Activated naive CD8-positive, alpha-beta T cell treated with anti-CD3 and anti-CD28 coated beads for 36 hours (primary cell): ENCODE measurements at places on chromosomes 6 and 20.

DNA sequence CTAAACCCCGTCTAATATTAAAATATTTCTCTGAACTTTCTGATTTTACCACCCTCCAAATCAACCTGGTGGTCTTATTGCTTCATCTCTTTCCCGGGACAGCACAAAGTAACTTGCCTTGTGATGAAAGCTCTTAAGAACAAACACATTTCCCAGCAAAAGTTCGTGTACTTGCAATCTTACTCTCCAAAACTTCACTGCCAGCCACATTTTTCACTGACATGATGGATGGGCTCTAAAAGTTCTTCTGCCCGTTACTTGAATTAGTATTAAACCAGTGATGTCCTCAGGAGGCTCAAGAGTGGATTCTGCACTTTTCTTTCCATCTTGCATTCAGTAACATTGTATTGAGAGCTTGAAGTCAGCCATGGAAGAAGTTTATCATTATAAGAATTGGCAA lies 731.6 kb upstream of the GJE1 start:
- no peak for DNase-seq

- no peak for DNase-seq
These were observed 119.3 kb downstream of the BMP7 start for GRCh38 chr20:57147185-57147584.

GRCh38 chr20:21490105-21490504 lies 23.8 kb downstream of the NKX2-2 start:
- no peak for DNase-seq

DNA sequence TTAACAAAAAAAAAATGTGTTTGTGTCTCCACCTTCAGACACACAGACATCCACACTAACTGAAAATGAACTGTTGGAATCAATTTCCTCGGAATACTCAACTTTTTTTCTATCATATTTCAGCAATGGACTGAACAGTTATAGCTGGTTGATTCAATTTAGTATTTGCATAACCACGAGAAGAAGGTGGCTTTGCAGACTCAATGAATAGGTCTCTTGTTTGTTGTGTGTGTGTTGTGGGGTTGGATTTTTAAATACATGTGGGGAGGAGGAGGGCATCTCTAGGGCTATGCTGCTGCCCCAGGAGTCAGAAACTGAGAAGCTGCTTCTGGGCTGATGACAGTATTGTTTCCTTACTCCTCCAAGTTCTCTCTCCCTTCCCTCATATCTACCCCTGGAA lies 28.7 kb downstream of the TFAP2A start:
- DNase-seq, result no peak

DNA sequence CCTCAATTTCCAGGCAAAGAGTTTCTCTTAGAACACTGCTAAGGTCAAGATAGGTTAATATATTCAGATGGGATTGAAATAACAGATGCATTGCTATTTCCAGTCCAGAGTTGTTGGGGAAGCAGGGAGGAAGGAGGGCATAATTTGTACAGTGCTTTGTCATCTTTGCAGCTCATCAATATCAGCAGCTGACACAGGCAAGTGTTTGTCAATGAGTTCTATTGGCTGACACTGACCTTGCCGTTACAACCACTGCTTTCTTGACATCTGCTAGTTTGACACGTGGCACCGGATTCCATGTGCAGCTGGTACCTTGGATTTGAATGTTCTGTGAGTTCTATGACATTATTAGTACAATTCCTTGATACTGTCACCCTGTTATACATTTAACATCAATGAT lies 28.0 kb upstream of the MLIP start:
- no peak for DNase-seq

GRCh38 chr6:134345789-134346188 lies 27.9 kb upstream of the SGK1 start:
- no peak for DNase-seq

- no peak for DNase-seq
These were observed 135.8 kb upstream of the NEDD9 start for GRCh38 chr6:11368264-11368663.

DNA sequence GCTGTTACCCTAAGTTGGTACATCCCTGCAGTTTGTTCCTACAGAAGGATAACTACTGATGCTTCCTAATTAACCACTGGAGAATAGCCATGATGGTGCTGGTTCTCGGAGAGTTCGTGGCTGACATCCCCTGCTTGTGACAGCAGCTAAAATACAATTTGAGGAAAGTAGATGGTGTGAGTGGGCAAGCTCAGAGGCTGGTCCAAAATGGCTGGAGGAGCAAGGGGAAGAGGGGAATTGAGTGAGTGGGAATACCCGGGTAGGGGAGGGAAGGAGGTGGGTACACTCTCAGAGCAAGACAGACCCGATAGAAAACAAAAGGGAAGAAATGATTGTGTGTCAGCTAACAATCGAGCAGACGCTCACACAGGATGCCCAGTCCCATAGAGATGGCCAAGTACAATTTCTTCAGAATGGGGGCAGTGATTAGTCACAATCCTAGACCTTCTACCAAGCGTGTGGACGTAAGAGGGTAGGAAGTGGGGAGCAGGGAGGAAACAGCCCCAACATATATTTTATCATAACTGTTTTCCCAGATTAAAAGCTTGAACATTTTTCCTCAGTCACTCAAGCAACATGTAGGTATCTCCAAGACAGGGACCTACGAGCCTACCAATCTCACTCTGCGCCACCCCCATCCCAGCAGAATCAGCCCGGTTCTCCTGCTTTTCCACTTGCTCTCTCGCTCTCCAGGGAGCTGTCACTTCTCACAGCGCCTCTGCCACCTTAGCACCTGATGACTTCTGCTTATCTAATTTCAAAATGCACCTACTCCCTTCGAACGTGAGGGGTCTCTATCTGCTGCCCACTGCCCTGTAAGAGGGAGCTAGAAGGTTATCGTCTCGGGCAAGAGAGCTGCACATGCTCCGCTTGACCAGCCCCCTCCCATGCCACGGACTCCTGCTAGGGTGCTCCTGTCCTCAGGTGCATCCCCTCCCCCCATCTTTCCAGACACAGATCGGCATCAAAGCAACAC lies 26.2 kb downstream of the RIPOR2 start:
- DNase-seq, result no peak

DNA sequence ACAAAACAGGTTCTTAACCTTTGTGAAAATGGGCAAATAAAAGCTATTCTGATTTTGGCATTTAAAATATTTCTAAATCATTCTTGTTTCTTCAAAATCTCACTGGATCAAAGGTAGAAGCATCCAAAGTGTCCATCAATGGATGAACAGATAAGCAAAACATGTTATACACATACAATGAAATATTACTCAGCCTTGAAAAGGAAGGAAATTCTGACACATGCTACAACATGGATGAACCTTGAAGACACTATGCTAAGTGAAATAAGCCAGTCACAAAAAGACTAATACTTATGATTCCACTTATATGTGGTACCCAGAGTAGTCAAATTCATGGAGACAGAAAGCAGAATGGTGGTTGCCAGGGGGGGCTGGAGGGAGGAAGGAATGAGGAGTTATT lies 45.9 kb downstream of the SNX14 start:
- DNase-seq, result no peak

- no peak for DNase-seq
These were observed 17.5 kb downstream of the RIN2 start for GRCh38 chr20:19775353-19776253.

- DNase-seq, result no peak
These were observed 30.4 kb downstream of the DEFB114 start for GRCh38 chr6:49933526-49933925.

- no peak for DNase-seq
These were observed 186.9 kb downstream of the LMBRD1 start for GRCh38 chr6:69609836-69610472.

GRCh38 chr6:106517706-106518105 lies 111.6 kb downstream of the RTN4IP1 start:
- DNase-seq, result no peak

GRCh38 chr6:1066449-1067090 lies 245.3 kb upstream of the FOXQ1 start:
- no peak for DNase-seq

DNA sequence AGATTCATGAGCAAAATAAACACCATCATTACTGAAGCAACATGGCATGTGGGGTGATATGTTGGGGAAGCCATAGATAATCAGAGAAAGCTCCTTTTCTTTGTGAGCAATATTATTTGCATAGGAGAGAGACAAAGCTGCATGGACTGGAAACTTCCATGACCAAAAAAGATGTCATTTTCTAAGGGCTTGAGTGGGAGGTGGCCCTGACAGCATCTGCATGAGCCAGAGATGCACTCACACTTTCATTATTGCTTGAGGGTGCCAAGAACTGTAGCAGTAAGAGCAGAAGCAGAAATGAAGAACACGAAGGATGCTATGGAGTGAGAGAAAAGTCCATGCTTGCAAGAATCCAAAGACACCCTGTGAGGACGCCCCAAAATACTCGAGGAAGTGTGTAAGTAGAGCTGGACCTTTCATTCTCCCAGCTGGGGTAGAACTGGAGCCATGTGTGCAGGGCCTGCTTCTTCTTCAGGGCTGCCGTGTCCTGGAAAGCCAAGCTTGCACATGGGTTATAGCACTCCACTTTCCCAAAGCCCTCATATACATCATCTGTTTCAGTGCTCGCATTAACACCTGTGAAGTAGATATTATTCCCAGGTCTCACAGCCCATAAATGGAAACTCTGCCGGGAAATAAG lies 851.2 kb downstream of the DHX35 start:
- no peak for DNase-seq

- no peak for DNase-seq
These were observed 11.4 kb downstream of the MRPL14 start for GRCh38 chr6:44115866-44116265.

DNA sequence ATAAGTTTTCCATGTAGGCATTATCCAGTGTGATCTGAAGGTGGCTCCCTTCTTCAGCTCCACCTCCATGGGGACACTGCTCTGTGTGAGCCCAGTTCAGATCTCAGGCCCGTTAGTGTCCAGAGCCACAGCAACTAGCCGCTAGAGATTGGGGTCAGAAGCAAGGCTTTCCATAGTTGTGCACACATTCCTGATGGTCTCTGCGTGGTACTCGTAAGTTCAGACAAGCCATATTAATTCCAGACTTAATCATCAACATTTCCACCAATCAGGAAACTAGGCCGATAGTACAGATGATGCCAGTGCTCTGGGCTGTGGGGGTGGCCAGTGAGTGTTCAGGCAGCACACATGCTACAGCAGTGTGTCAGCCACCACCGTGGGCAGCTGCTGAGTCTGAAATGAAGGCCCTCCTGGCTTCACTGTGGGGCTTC lies 17.5 kb upstream of the SYNCRIP start:
- DNase-seq, result no peak

- DNase-seq, result no peak
These were observed 33.2 kb downstream of the PHACTR1 start for GRCh38 chr6:12749531-12750379.

- no peak for DNase-seq
These were observed 189.1 kb downstream of the TBX18 start for GRCh38 chr6:84575264-84575663.

DNA sequence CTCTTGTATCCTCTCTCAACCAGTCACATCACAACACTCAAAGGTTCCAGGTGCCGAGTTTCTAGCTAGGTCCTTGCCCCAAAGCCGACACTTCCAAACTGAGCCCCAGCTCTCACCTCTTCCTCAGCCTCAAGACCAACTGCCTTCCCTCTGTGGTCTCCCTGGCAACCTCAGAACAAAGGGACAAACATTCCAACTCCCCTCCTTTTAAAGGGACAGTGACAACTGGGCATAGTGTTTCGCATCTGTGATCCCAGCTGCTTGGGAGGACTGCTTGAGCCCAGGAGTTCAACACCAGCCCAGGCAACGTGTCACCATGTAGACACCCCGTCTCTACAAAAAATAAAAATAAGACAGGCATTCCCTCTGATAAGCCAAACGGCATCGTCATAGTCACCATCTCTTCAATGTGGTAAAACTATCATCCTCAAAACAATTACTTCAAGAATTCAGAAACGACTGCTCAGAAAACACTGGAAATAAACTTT lies 11.3 kb downstream of the DIDO1 start:
- DNase-seq, result peak; percentile 40

DNA sequence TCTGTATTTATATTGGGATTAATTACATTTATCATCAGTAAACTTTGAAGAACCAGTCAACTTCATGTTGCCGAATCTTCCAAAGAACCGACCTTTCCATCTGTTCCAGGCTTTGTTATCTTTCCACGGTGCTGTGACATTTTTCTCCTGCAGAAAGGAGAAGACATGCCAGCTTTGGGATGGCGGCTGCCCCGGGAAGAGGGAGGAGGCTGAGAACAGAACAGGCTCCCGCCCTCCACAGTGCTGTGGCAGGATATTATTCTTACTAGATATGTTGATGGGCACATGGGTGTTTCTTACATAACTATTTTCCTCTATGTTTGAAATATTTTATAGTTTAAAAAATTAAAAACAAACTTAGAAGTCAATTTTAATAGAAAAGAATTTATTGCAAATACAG lies 44.9 kb downstream of the GINS1 start:
- DNase-seq, result no peak

GRCh38 chr6:13298446-13298845 lies 29.9 kb downstream of the TBC1D7 start:
- DNase-seq, result no peak

DNA sequence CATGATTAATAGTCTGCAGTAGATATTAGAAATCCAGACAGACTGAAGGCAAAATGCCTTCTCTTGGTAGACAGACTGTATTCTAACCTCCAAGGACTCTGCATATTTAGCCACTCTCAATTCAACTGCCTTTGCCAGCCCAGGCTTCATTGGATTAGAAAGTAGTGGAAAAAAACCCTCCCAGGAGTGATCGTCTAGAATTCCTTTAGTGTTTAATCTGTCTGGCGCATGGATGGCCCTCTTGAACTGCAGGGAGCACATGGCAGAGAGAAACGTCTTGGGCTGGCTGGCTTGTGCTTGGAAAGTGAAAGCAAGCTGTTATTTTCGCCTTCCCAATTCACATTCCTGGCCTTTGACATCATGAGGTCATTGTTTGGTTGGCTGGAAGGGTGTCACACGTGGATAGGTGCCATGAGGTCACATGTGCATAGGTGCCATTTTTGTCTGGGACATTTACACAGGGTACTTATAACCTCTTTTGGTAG lies 30.9 kb upstream of the NEDD9 start:
- DNase-seq, result no peak

DNA sequence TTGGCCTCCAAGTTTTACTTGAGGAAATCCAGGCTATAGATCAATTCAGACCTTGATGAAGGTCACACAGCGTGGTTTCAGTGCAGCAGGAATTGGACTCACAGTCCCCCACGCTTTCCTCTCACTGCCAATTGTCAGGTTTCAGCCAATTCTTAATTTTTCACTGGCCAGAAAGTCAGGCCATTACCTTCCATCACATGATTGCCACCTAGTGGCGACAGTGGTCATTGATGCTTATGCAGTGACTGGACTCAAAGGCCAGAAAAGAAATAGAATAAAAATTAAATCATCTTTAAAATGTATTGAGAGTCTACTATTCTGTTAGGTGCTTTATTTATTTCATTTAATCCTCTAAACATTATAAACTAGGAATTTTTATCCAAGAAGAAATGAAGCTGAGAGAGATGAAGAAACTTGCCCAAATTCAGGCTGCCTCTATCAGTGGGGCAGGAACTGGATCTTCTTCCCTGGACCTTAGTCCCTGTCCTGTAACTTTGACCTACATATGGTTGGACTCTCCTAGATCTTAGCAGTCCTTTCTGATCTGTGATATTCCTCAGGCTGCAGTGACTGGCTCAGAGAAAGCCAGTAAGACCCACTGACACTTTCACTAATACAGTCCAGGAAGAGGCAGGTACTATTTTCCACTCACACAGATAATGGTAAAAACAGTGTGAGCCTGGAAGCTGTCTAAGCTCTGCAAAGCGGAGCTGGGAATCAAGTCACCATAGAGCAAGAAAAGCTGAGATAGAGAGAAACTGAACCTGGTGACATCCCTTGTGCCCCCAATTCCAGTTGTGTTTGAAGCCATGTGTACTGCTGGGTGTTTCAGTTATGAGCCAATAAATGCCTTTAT lies 133.3 kb downstream of the ELOVL4 start:
- peak; percentile 64 for DNase-seq

GRCh38 chr6:33164176-33164575 lies 28.1 kb downstream of the COL11A2 start:
- DNase-seq, result no peak
